Activated T-cell treated with anti-CD3 and anti-CD28 coated beads, Interleukin-2, amount 50 U/mL, for 72 hours (primary cell): ENCODE measurements at places on chromosomes 6 and 20. TPM values are rescaled to one million over a fixed set of nuclear protein-coding genes. Genes with fewer than 3 reads are reported as not detected.

PGC gene
- not detected for total RNA-seq

SMLR1 gene
- total RNA-seq, result not detected

PNPLA1 gene
- not detected for total RNA-seq

RNF182 gene
- not detected for total RNA-seq

FAM217A gene
- total RNA-seq, result not detected

SIM1 gene
- total RNA-seq, result not detected

EYS gene
- not detected for total RNA-seq

FOXQ1 gene
- not detected for total RNA-seq

MMP24 gene
- not detected for total RNA-seq

NKX2-2 gene
- not detected for total RNA-seq

SLC52A3 gene
- not detected for total RNA-seq

C20orf144 gene
- 0.23 TPM for total RNA-seq

IL17F gene
- total RNA-seq, result 12.3 TPM

TMEM200A gene
- 0.67 TPM for total RNA-seq

GOPC gene
- total RNA-seq, result 20.1 TPM

BCLAF1 gene
- total RNA-seq, result 151 TPM

WFDC2 gene
- 1.2 TPM for total RNA-seq

HSPA1L gene
- total RNA-seq, result 2.9 TPM
